ENCODE measurements at places on chromosomes 16 and 17.
A peak's percentile ranks its signal among the peaks of the same experiment; 100 is the strongest.

DNA sequence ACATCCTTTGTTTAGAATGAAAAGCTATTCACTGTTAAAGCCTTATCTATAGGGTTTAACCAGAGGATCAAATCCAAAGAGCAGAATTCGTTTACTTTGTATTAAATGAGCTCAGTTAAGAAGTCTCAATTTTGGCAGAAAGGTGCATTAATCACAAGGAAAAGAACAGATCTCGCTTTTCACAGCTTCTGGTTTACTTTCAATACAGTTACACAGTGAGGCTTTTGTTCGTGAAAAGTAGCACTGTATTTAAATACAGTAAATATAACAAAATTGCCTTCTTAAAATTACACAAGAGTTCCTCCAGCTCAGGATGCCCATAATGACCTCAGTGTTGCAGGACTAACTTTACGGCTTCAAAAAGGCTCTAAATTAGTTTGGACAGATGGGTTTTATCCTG, 669.1 kb upstream of the SALL1 start:
- no peak for DNase-seq

- peak; percentile 6 for DNase-seq
Measured at GRCh38 chr16:14462811-14463210, 167.2 kb downstream of the PARN start.

DNA sequence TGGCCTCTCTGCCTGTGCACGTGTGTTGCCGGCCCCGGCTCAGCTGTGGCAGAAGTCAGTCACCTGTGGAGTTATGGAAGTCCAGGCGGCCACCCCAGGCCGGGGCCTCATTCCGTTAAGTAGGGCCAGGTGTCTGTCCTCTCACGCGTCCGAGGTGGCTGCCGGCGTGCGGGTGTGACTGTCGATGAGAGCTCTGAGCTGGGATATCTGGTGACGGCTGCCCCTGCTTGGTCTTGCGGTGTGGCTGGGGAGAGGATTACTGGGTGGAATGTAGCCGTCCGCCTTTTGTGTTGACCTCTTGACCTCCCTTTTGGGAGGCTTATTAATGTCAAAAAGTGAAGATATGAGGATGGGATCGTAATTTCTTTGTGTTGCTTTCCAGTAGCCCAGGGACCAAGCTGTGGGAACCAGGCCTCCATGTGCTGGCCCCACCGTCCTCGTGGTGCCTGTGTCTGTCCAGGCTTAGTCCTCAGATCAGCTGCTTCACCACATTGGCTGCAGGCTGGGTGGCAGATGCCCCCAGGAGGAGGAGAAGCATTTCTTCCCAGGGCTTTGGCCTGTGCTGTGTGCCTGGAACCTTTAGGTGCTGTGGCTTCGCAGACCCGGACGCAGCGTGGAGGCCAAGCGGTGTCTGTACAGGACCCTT, 23.0 kb upstream of the ZNF750 start:
- DNase-seq = no peak

DNA sequence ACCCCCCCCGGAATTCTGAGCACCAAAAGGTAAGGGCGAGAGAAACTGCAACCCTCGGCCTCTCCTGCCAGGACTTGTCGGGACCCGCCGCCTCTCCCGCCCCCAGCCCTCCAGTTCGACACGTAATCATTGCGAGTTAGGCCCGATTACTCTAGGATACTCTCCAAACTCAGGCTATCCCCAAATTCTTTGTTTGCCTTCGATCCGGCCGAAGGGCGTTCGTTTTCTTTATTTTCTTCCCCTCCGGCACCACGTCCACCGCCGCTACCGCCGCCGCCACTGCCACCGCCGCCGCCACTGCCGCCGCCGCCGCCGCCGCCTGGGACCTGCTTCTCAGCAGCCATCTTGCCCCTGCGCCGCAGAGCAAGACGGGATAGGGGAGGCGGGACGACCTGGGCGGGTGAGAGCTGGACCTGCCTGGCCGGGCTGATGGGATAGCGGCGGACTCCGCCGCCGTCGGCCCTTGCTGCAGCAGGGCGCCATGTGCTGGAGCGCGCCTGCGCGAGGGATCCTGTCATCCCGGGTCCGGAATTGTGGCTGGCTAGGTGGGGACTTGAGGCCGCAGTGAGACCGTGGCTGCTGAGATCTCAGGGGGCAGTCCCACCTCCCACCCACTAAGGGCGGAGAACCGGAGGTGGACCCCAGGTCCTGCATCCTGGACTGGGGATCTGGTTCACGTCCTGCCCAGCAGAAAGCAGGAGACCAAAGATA, at the start of gene SRP68:
SRP68 (minus strand) TSS at position 370 of the 711 bp plus-strand sequence; CDS start at position 344, 26 bp downstream.
- DNase-seq = peak; percentile 96

Data from PC-3 (cell line).